Activated T-cell treated with anti-CD3 and anti-CD28 coated beads, Interleukin-2, amount 50 U/mL, for 72 hours (primary cell): ENCODE measurements at places on chromosomes 12 and 14.

DNA sequence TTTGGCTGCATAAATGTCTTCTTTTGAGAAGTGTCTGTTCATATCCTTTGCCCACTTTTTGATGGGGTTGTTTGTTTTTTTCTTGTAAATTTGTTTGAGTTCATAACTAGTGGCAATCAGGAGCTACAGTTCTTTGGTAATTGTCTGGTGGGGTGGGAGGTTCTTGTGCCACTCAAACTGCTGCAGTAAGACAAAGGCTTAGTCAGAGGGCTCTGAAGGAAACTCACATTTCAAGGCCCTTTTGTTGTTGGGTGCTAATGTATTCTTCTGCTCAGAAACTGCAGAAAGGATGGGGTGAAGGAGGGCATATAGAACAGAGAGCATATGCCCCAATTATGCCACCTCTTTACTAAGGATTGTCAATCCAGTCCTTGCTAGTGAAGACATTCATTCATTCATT, 21.9 kb downstream of the MYRFL start:
- H3K4me1 ChIP-seq, result no peaks in the 10 kb centered on the region
- H3K4me3 ChIP-seq, result no peak overlapping the region
- H3K27me3 ChIP-seq, result peaks cover 9% of the 10 kb centered on the region
- DNase-seq, result no peak
- H3K27ac ChIP-seq, result no peak overlapping the region

DNA sequence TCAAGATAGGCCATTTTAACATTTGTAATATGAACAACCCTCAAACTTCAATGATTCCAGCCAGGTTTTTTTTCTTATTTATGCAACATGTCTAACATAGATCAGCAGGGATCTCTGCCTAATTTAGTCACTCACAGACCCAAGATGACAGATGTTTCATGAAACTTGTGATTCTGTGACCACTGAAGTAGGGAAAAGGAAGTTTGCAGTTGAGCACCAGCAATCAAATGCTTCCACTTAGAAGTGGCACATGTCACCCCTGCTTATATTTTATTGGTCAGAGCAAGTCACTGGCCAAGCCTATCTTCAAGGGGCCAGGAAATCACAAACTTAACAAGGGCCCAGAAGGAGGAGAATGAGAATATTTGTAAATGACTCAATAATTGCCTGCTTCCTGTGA, 150.6 kb downstream of the BCAT1 start:
- peaks cover 3% of the 10 kb centered on the region for H3K36me3 ChIP-seq
- DNase-seq, result no peak
- H3K27ac ChIP-seq, result no peak overlapping the region
- H3K4me3 ChIP-seq, result no peak overlapping the region

DNA sequence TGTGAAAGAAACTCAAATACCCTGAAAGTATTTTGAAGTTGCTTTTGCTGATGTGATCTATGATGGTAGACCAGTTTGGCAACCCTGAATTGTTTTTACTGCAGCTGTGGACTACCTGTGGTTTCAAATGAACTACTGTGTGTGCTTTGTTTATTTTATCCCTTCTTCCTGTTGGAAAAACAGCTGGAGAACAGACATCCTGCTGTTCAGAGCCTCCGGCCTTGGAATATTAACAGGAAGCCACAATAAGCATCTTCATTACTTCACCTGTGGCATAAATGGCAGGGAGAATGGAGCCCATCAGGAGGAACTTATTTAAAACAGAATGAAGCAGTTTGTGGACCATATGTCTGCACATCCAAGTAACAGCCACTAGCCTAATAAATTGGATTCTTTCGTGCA, 104.8 kb downstream of the DUSP6 start:
- no peak for DNase-seq
- no peak overlapping the region for H3K4me3 ChIP-seq
- H3K36me3 ChIP-seq, result peaks cover 6% of the 10 kb centered on the region
- no peak overlapping the region for H3K27ac ChIP-seq

GRCh38 chr12:89225401-89225800, 126.9 kb downstream of the DUSP6 start:
- H3K36me3 ChIP-seq, result peaks cover 23% of the 10 kb centered on the region
- no peaks in the 10 kb centered on the region for H3K27me3 ChIP-seq
- H3K4me1 ChIP-seq, result peaks cover 73% of the 10 kb centered on the region
- peak overlapping the region; percentile 53 for H3K4me3 ChIP-seq
- peak; percentile 89 for DNase-seq

GRCh38 chr12:14244876-14245669, 120.4 kb upstream of the ATF7IP start:
- no peaks in the 10 kb centered on the region for H3K27me3 ChIP-seq
- peaks cover 8% of the 10 kb centered on the region for H3K36me3 ChIP-seq
